ENCODE measurements at places on chromosomes 5 and 9.

DNA sequence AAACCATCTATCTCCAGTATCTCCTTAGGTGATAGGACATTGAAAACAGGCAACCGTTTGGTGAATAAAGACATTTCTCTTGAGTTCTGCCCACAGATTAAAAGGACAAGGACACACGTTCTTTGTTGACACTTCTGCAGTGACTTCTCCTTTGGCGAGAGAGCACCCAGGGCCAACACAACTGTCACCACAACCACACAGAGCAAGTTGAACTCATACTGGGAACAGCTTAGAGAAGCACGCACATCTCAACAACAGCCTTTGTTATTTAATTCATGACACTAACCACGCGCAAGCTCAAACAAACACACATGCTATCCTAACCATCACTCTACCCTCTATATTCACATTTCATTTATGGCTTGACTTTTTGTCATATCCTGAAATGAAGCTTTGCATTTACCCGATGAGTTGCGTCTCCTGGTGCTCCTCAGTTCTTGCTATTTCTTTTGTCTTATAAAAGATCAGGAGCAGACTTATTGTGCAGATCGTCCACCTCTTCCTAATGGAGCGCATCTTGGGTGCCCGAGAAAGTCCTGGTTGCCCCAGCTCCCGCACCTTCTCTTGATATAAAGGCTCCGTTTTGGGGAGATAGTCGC lies 543 bp downstream of the ST8SIA4 start:
- peak; percentile 25 for DNase-seq

- no peak for DNase-seq
Observed at GRCh38 chr5:81855591-81855990, 104.7 kb upstream of the SSBP2 start.

DNA sequence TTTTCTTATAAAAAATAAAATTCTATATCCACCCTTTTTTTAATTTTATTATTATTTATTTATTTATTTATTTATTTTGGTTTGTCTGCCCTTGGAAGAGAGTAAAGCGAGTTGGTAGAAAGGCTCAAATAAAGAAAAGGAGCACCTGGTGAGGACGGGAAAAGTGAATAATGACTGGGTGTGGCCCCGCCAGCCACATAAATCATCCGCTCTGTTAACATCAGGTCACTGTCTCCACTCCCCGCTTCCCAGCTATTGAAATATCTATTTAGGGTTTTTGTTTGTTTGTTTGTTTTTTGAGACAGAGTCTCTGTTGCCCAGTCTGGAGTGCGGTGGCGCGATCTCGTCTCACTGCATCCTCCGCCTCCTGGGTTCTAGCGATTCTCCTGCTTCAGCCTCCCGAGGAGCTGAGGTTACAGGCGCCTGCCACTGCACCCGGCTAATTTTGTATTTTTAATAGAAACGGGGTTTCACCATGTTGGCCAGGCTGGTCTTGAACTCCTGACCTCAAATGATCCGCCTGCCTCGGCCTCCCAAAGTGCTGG lies 844 bp downstream of the POLR3G start:
- no peak for DNase-seq

DNA sequence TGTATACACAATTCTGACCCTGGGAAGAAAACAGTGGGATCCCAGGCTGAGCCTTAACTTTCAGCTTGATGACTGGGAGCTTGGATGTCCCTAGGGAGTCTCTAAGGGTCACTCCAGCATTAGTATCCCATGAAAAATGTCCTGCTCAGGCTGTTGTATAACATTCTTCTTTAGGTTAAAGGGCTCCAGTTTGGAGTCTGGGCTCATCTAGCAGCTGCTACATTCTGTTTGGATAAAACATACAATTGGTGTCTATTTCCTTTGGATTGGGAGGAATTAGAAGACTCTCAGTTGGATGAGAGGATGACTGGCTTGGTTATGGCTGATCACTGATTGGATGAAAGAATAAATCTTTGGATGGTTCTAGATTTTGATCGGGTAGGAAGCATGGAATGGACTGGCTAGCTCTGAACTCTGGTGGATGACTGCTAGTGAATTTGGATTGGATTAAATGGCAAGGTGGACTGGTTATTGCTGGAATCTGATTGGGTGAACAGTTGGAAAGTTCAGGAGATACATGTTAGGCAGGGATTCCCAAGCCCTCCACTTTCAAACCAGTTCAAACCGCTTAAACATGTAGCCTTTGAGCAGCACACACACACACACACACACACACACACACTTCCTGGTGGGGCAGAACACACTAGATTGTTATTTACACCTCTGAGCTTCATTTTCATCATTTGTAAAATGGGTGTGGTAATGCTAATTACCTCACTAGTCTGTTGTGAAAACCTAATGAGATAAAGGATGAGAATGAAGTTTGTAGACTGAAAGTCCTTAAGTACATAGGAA lies 7.1 kb upstream of the MYOZ3 start:
- DNase-seq, result no peak
